Type B pancreatic cell (in vitro differentiated cells): ENCODE measurements at places on chromosomes 4 and X. TPM values are rescaled to one million over a fixed set of nuclear protein-coding genes. Genes with fewer than 3 reads are reported as not detected.

CITED1 gene
- total RNA-seq = 2.6 and 6.0 TPM in 2 replicates

NXF2 gene
- not detected in 2 replicates for total RNA-seq

EDA2R gene
- 13.2 and 13.3 TPM in 2 replicates for total RNA-seq

GPR82 gene
- not detected in 2 replicates for total RNA-seq

ZNF275 gene
- 7.4 and 11.9 TPM in 2 replicates for total RNA-seq

DNA sequence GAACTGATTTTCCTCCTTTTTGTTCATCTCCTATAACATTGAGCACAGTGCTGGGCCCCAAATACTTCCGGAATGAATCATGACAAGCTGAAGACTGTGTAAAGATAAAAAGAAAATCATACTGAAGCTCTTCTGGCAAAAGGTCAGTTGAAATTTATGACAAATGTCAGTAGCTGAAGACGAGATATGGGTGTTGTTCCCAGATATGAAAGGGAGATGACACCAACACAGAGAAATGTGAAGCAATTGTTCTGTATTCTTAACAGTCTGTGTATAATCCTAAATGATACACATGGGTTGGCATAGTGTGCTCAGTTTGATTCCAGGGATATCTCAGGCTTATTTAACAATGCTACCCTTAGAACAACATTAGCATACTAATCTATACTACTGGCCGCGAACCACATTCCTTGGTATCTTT is 170.5 kb upstream of the PITX2 start:
- no peak for DNase-seq
- H3K4me3 ChIP-seq = no peak overlapping the region

DNA sequence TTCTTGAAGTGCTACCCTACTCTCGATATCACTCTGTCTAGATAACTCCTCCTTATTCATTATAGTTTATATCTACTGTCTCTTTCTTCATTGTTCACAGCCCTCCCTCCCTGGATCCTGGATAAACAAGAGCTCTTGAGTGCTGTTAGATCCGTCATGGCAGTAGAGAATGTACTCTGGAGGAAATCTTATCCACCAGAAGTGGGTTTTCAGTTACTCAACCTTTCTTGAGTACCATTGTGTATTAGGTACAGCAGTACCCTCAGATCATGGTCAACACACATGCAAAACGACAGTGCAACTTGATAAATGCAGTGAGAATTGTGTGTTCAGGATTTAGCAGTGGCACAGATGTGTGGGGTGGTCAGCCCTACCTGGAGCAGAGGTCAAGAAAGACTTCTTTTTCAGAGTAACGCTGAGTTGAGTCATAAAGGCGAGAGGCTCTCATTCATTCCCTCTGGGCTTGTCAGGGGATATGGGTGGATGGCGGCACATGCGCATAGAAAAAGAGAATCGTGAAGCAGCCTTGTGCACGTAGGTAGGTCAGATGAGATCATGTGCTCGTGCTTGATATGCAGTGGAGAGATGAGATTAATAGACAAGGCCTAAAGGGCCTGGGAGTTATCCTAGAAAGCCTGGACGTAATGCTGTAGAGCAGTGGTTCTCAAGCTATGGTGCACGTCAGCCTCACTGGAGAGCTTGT is 89.5 kb downstream of the SNX25 start:
- H3K4me3 ChIP-seq = no peak overlapping the region
- no peak overlapping the region for H3K27ac ChIP-seq
- no peak for DNase-seq
- H3K27me3 ChIP-seq = no peaks in the 10 kb centered on the region
